ENCODE measurements at places on chromosomes 12 and 14.

DNA sequence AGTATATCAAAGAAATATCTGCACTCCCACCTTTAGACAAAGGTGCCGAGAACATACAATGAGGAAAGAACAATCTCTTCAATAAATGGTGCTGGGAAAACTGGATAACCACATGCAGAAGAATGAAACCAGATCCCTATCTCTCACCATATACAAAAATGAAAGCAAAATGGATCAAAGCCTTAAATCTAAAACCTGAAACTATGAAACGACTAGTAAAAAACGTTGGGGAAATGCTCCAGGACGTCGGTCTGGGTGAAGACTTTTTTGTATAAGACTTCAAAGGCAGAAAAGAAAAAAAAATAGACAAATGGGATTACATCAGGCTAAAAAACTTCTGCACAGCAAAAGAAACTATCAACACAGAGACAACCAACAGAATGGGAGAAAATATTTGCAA, 83.8 kb downstream of the PPM1A start:
- DNase-seq = no peak

GRCh38 chr14:90373887-90374286, 22.9 kb upstream of the CALM1 start:
- DNase-seq = no peak

DNA sequence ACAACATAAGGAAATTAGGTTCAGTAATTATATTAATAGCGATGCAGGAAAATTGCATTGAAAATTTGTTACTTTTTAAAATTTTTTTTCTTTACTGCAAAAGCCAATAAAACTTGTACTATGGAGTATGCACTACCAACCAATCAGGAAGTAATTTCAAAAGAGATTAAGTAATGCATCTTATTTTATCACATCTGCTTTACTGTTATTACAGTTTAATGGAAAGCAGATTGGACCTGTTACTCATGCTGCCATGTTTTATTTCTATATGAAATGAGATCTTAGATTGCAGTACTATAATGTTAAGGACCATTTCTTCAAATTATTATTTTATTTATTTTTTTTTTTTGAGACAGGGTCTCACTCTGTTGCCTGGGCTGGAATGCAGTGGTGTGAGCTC, 1.7 kb upstream of the STRN3 start:
- DNase-seq = no peak

GRCh38 chr12:5966486-5967095, 21.5 kb upstream of the ANO2 start:
- DNase-seq = no peak

DNA sequence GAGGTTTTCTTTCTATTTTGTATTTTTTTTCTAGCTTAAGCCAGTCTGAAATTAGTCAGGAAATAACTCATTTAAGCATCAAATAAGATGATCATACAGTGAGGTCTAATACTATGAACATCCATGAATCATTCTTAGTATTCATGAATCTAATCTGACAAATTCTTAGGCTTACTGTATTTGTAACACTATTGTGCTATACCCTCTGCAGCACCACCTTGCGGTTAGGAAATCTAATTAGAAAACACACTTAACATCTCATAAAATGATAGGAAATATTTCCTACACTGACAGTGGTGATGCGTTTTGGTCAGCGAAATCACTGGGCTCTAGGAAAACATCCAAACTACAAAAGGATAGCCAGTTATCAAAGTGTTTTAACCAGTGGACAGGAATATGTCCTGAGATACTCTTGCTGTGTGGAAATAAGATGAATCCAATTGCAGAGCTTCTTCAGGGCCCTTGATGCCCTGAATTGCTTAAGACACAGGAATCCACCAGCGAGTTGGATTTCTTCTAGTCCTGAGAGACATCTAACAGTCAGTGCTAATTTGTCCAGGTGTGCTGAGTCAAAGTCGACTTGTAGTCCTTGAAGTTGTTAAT, 109.3 kb upstream of the MYF6 start:
- no peak for DNase-seq

GRCh38 chr12:77645966-77646598, 184.6 kb upstream of the NAV3 start:
- no peak for DNase-seq

DNA sequence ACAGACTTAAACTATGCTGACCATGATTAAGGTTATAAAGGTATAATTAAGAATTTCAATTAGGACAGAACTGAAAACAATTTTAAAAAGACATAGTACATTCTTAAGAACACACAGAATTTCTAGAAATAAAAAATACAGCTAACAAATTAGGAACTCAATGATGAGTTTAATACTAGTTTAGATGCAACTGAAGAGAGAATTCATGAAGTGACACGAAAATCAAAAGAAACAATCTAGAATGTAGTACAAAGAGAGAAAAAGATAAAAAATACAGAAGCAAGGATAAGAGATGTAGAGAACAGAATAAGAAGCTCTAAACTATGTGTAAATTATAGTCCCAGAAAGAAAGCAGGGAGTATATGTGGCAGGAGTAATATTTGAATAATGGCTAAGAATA, 187.8 kb upstream of the KRR1 start:
- no peak for DNase-seq

- peak; percentile 61 for DNase-seq
Observed at GRCh38 chr14:78005325-78005724, 164.8 kb upstream of the NRXN3 start.

DNA sequence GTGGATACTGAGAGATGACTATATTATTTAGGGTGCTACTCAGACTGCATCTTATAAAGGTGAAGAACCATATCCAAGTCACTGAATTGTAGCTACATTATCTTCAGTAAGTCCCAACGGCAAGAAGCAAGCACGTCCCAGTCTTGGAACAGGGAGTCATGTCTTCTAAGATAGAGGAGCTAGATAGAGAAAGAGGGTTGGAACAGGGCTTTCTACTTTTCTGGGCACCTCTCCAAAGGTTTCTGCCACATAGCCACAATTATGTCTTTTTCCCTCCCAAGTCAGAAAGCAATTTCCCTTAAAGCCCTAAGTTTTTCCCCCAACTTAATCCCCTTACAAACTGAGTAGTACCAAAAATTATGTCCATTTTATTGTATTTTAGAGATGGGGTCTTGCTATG, 22.4 kb downstream of the MAPK1IP1L start:
- DNase-seq = no peak

DNA sequence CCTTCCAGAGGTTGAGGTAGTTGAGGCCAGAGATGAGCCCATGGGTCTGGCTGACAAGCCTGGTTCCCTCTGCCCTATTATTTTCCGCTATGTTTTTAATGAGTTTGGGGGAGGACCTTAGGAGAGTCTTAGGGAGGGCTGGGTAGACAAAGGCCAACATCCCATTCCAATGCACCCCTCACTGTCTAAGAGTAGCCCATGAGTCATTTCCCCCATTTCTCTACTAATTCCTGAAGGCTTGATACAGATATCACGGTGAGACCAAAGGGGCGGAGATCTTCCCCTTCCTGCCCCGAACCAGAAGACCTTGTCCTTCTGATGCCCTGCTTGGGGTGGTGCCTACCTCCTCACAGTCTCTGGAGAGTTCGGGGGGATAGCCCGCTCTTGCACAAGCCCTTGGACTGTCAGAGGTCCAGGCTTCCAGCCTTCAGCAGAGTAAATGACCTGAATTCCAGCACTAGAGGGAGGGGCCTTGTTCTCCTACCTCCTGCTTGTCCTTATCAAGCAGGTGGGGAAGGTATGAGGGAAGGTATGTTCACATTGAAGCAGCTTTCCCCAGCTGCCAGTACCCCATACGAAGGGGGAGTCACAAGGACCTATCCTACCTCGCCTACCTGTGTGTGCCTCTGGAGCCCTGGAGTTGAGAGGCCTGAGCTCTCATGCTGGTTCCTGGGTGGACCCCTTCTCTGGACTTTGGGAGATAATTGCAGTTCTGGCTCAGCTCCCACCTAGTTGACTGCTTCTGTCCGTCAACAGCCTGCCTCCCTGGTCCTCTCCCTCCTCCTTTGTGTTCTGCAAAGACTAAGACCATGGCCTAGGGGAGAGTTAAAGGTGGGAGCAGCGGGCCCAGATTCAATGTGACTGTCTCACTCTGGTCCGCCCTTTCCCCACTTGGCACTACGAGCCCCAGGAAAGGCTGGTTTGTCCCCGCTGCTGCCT, 3.7 kb downstream of the PSMB11 start:
- DNase-seq = no peak

GRCh38 chr14:71574976-71575375, 357.3 kb upstream of the RGS6 start:
- DNase-seq = no peak

GRCh38 chr12:110844551-110845338, 2.0 kb upstream of the CCDC63 start:
- peak; percentile 53 for DNase-seq

DNA sequence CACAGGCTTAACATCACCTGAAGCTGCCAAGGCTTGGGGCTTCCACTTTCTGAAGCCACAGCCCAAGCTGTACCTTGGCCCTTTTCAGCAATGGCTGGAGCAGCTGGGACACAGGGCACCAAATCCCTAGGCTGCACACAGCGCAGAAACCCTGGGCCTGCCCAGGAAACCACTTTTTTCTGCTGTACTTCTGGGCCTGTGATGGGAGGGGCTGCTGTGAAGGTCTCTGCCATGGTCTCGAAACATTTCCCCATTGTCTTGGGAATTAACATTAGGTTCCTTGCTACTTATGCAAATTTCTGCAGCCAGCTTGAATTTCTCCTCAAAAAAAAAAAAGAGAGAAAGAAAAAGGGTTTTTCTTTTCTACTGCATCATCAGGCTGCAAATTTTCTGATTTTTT, 219.1 kb downstream of the RPL10L start:
- no peak for DNase-seq

DNA sequence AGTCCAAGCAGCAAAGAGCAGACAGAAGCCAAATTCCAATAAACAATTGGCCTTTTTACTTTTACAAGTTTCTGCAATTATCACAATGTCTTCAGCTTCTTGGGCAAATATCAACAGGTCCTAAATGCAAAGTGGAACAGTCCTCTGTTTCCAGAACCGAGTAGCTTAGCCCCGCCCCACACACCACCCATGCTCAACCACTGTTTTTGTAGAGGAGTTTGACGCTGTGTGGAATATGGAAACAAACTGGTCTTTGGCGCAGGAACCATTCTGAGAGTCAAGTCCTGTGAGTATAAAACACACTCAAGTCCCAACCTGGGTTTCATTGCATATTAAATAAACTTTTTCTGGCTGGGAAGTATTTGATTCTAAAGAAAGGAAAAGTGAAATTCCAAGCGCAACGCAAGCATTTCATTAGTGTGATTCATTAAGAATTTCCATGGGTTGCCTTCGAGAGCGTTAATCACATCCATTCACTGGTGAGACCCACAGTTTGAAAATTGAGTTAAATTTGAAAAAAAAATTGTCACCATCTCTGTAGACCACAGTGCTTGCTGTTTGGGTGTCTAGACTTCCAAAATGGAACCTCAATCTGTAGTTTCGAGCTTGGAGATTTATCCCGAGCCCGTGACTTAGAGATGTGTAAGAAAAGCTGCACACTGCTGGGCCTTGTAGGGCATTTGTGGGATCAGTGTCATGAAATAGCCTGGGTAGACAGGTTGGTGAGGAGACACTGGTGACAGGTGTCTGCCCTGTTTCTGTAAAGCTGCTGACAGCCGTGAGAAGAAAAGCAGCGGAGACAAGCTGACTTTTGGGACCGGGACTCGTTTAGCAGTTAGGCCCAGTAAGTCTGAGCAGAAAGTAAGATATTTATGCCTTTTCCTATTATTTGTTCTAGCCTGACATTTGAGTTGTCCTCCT, 96.1 kb downstream of the DAD1 start:
- no peak for DNase-seq

DNA sequence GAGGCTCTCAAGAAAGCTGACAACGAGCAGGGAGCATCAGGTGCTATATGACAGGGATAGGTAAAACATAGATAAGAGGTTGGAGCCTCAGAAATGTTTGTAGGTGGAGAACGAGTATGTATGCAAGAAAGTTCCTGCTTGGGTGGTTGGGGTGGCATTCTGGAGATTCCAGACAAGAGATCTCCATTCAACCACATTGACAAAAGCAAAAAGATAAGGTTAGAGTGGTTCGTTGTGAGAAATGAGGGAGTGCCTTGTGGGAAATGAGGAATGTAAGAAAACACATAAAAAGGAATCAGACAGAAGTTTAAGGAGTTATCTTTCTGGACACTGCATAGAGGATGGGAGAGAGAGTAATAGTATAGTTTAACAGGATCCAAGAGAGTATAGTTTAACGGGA, 290.3 kb downstream of the DPF3 start:
- DNase-seq = no peak

DNA sequence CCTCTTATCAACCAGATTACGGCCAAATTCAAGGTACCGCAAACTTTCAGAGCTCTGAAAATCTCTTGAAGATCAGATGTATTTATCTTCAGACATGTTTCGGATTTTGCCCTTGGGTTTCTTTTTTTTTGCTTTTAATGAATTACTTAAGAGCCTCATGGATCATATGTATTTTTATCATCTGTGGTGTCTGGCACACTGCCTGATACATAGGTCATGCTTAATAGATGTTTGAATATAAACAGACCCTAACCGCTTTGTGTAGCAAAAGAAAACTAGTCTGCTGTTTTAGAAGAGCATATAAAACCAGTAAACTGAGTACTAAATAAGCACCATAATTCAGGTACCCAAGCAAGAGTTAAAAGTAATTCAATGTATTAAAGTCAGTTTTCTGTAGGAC, 20.1 kb upstream of the TBK1 start:
- no peak for DNase-seq

GRCh38 chr14:21680072-21680471, 6.5 kb upstream of the OR4E1 start:
- no peak for DNase-seq

DNA sequence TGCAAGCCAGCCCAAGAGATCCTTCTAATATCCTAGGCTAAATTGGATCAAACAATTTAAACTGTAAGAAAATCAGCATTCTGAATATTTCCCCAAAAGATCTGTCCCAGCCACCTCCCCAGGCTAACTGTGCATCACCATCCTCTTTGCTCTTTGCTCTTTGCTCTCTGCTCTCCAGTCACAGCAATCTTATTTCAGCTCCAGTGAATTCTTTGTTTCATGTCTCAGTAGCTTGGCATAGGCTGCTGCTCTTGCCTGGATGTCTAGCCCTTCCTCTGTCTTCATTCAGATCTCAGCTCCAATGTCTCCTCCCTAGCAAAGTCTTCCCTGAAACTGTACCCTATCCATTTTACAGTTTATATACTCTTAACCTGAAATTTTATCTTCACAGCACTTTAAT, 399.8 kb upstream of the USP15 start:
- no peak for DNase-seq

GRCh38 chr12:94079566-94080340, 68.6 kb upstream of the PLXNC1 start:
- DNase-seq = no peak

- DNase-seq = no peak
Observed at GRCh38 chr14:90599339-90599738, 202.5 kb downstream of the CALM1 start.

- DNase-seq = no peak
Observed at GRCh38 chr12:41460906-41461305, 272.8 kb downstream of the PDZRN4 start.

- DNase-seq = no peak
Observed at GRCh38 chr14:94115631-94116030, 5.1 kb downstream of the IFI27 start.

- DNase-seq = no peak
Observed at GRCh38 chr14:70770490-70770889, 38.8 kb downstream of the MAP3K9 start.
